ENCODE measurements at places on chromosomes 16 and 17.

DNA sequence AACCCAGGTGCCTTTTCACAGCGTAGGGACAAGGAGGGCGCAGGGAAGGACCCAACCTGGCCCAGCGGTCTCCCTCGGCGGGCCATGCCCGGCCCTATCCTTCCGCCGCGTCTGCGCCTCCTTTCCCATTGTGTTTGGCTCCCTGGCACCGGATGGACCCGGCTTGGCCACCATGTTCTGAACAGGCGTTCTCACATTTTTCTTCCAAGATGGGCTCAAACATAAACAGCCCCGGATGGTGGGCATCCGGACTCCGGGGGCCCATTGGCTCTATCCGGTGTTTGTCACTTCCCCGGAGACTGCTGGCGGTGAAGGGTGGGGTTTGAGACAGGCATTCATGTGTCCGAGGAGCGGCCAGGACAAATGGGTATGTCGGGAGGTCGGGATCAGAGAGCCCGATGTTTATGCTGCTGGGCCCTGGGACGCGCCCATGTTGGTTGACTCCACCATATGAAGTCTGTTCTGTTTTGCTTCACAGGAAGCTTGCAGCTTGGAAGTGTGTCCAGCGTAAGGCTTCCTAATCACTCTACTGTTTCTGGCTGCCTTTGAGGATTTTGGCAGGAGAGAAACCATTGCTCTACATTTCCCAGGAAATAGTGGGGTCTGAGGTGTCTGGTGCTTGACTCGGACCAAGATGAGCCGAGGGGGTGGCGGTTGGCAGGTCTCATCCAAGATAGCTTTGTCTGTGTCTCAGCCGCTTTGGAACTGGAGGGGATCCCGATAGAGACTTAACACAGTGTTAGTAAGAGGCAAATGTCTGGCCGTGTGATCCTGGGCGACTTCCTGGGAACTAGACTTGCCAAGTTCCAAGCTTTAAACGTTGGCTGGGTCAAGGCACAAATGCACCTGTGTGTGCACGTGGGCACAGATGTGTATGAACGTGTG is 188.3 kb downstream of the IRF8 start:
- DNase-seq, result no peak

DNA sequence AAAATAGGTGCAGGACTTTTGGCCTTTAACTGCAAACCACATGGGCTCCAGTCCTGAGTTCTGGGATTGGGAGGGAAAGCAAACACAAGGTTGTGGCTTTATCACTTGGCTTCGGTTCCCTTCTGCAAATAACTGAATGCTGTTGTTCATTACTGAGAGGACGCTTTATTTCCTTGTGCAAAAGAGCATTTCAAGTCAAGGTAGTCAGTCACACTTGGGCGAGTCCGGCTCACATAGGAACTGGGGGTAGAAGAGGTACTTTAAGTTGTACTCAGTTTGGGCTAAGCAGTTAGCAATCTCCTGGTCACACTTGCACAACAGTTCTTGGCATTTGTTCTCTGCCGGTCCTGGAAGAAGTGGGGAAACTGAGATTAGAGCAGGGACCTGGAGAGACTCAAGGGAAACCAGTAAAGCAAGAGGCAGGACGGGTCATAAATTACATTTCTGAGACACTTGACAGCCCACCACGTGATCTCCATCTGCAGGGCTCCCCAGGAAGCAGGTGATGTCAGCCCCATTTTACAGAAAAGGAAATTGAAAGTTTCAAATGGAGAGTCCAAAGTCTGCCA is 21.6 kb downstream of the PLA2G10 start:
- no peak for DNase-seq

- DNase-seq, result no peak
These were observed 397.4 kb downstream of the SOX9 start for GRCh38 chr17:72518159-72518732.

- no peak for DNase-seq
These were observed 560 bp upstream of the FAM20A start for GRCh38 chr17:68601565-68602288.
